ENCODE measurements at places on chromosomes 2 and 18.

DNA sequence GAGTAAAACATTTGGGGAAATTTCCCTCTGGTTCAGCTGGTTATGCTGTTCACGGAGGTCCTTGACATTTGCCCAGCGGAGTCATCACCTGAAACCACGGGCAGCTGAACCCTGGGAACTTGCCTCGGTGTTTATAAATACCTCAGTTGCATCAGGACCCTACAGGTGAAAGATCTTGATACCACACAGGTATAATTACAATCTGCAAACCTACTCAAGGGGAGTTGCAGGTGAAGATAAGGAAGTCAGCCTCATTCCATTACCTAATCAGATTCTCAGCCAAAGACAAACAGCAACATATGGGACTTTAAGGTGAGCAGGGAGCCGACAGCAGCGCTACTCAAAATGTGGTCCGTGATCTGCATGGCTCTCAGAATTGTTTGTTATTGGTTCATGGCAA is 37.0 kb upstream of the ATIC start:
- no peak for DNase-seq

GRCh38 chr18:62187543-62188510 is 772 bp downstream of the RELCH start:
- DNase-seq = no peak

- no peak for DNase-seq
These were observed 19.6 kb downstream of the CPLX4 start for GRCh38 chr18:59298871-59299270.

DNA sequence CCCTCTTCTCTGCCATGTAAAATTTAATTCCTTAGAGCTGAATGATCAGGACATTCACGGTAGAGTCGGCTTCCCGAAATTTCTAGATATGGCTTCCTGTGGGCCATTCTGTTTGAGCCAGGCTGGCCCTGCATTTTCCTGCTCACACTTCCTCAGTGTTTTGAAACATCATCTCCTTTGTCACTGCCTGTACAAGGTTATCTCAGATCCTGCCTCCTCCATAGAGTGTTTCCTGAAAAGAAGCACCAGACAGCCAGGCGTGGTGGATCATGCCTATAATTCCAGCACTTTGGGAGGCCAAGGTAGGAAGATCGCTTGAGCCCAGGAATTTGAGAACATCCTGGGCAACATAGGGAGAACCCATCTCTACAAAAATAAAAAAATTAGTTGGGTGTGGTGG is 43.6 kb downstream of the GRHL1 start:
- DNase-seq = no peak

GRCh38 chr2:144003460-144004075 is 516.4 kb downstream of the ZEB2 start:
- no peak for DNase-seq

GRCh38 chr2:190912726-190913125 is 32.1 kb downstream of the GLS start:
- no peak for DNase-seq

GRCh38 chr2:238784671-238785527 is 63.0 kb upstream of the TWIST2 start:
- no peak for DNase-seq

DNA sequence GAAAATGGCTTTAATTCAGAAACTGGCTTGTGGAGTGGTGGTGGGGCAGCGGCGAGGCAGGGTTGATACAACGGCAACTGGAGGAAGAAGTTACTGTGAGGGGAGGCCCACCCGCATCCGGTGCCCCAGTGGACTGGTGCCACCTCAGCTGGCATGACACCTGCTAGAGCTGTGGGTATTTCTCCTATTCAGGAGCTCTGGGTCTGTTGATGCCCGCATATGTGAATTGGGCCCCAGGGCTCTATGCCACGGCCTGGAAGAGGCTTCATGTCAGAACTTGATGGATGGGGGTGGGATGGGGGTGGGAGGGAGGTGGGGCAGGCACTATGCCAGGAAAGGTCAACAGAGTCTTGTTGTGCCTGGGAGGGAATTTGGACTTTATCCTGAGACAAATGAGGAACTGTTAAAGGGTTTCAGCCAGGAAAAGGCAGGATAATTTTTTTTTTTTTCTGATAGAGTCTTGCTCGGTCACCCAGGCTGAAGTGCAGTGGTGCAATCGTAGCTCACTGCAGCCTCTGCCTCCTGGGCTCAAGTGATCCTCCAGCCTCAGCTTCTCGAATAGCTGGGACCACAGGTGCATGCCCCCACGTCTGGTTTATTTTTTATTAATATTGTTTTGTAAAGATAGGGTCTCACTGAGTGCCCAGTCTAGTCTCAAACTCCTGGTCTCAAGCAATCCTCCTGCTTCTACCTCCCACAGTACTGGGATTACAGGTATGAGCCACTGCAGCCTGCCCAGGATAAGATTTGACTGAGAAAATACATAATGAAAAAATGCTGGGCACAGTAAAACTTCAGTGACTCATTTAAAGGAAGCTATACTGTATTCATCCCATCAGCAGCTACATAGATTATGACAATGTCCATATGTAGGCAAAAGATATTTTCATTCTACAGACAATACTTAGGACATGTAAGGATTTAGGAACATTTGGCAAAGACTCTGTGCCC is 52.6 kb downstream of the SH2D6 start:
- no peak for DNase-seq

- no peak for DNase-seq
These were observed 215.4 kb downstream of the CMPK2 start for GRCh38 chr2:6650311-6650710.

GRCh38 chr2:11930211-11930761 is 183.9 kb downstream of the LPIN1 start:
- no peak for DNase-seq

DNA sequence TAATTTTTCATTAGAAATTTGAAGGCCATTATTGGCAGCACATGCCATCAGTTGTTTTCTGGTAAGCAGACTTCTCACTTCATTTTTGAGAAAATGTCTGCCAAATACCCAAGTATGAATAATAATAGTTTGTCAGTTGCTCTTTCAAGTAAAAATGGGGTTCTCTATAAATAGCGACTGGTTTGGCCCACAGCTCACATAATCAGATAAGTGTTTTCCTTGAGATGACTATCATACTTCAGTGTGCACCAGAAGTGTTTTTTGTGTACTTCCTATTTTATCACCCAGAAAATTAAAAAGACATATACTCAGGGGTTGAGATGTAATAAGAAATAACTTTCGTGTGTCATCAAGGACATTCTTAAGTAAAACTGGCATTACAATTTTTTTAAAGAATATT is 147.1 kb downstream of the PHLPP1 start:
- DNase-seq = no peak

GRCh38 chr2:226839951-226840350 is 4.1 kb downstream of the RHBDD1 start:
- no peak for DNase-seq

- DNase-seq = no peak
These were observed 258.3 kb downstream of the PRKCE start for GRCh38 chr2:45909677-45910191.

GRCh38 chr2:218691234-218691633 is 19.3 kb downstream of the STK36 start:
- DNase-seq = no peak

- DNase-seq = no peak
These were observed 32.9 kb downstream of the KCNE4 start for GRCh38 chr2:223084873-223085272.

DNA sequence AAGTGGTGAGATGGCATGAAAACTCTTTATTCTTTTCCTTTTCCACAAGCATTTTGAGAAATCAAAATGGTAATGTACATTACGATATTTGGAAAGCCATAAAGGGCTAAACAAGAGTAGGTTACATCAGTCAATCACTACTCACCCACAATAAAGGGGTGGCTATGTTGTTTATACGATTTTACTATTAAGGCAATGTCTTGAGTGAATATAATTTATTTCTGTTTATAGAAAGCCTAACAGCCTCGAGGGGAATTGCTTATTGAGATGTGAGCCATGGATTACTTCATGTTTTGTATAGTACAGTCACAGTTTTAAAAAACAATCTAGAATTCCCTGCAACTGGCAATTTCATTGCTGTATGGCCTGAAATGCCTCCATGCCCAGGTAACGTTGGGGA is 237.5 kb upstream of the RBBP8 start:
- no peak for DNase-seq

- DNase-seq = no peak
These were observed 199.5 kb downstream of the OSR1 start for GRCh38 chr2:19158896-19159295.

DNA sequence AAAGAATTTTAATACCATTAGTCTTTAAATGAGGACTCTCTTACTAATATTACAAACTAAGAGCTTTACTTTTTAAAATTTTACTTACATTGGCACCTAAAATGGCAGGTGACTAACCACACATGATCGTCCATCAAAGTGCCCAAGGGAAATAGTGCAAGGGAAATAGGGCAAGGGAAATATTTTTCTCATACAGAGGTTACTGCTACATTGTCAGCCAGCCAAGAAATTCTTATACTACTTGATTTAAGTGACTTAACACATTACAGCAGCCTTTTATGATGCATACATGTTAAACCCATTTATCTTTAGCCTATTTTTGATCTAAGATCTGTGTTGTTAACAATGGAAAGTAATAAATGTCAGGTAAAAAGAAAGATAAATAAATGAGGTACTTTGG is 587.2 kb upstream of the PKDCC start:
- no peak for DNase-seq

DNA sequence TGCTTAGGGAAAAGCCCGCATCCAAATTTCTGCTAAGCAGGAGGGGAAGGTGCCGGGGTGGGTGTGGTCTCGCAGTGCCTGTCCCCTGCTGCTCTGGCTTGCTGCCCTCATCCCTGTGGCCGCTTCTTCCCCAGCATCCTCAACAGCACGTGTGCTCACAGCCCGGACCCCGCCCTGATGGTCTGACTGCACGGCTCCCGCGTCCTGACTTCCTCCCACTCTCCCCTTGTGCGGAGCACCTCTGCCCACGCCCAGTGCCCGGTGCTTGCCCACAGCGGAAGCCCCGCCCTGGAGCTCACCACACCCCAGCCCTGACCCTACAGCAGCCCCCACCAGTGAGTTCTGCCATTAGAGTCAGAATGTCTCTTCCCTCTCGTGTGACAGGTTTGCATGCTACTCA is 277.9 kb downstream of the NDUFA10 start:
- DNase-seq = no peak

DNA sequence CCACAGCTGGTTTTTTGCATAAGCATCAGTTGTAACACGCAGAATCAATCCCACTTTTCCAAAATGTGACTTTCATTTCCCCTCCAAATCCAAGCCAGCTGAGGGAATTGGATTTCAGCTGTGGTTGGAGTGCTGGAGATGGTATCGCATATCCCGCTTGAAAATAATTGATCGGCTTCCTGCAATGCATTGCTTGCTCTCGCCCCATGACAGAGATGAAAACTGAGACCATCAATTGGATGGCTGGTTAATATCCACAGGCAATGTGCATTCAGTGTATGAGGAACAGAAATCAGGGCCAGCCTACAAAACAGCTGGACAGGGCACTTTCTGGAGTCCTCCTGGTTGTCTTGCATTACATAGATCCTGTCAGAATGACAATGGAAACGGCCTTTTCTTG is 135.3 kb downstream of the MAIP1 start:
- DNase-seq = no peak

DNA sequence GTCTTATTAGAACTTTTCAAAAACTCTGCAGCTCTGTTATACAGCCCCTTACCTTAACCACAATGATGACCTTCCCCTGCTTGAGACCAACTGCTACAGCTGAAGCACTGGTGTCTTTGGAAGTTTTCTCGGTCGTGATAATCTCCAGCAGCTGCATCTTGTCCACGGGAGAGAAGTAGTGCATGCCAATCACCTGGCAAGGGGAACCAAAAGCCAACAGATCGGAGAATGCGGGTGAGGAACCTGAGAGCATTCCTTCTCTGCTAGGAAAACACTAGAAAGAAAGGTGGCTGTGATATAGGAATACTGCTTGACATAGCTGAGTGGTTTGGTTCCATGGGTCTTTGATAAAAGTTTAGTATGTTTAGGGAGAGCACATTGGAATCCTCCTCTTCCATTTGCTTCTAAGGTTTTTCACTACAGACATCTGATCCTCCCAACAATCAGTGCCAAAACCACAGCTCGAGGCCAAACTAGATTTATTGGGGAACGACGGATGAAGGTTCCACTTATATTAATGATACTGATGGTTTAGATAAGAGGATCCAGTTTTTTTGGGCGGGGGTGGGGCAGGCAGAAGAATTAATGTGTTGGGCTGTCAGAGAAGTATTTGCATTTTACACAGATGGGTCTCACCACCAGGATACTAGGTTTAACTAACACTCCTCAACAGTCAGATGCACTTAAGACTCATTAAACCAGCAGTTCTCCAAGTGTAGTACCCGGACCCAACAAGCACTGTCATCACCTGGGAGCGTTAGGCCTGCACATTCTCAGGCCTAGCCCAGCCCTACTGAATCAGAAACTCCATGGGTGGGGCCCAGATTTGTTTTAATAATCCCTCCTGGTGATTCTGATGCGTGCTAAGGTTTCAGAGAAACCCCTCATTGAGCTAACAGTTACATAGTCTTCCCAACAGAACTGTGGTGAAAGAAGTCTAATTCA is 22.4 kb downstream of the GAREM2 start:
- no peak for DNase-seq

- DNase-seq = no peak
These were observed 2.3 kb upstream of the ACTG2 start for GRCh38 chr2:73890301-73891092.

DNA sequence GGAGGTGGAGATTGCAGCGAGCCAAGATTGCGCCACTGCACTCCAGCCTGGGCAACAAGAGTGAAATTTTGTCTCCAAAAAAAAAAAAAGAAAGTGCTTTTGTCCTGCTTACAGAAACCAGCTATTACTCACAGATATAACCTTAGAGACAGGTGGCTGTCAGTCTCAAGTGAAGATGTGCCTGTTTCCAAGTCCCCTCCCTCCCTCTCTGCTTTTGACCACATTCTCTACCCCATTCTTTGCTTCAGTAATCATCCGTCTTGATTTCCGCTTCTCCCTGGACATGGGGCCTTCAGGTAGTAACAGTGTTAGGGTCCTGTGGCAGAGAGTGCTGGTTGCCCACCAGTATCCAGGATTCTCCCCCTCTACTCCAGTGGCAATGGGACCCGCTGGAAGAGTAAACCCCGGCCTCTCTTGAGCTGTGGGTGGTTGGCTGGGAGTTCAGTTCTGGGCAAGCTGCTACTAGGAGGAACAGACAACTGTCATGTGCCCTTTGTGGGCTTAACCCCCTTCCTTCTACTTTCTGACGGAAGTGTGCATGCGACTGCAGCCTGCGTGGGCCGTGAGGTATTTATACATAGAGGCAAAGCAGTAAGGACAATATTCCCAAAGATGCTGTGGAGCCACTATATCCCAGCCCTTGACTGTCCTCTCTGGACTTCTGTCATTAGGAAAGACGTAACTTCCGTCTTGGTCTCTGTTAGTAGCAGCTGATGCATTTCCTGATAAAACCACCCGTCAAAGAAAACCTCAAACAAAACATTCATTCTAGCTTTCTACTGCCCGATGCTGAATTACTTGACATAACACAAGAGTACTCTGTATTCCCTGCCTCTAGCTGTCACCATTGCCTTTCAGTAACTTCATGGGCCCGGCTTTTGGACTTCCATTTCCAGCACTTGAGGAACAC is 17.8 kb downstream of the PDCL3 start:
- DNase-seq = peak; percentile 62

GRCh38 chr2:22950431-22950830 is 434.5 kb upstream of the KLHL29 start:
- no peak for DNase-seq

- DNase-seq = no peak
These were observed 2.6 kb upstream of the CATIP start for GRCh38 chr2:218354045-218354444.

All from effector memory CD4-positive, alpha-beta T cell (primary cell).